ENCODE measurements at places on chromosomes 13 and 19.

GRCh38 chr13:67117010-67117550, 113.1 kb downstream of the PCDH9 start:
- no peak for DNase-seq

DNA sequence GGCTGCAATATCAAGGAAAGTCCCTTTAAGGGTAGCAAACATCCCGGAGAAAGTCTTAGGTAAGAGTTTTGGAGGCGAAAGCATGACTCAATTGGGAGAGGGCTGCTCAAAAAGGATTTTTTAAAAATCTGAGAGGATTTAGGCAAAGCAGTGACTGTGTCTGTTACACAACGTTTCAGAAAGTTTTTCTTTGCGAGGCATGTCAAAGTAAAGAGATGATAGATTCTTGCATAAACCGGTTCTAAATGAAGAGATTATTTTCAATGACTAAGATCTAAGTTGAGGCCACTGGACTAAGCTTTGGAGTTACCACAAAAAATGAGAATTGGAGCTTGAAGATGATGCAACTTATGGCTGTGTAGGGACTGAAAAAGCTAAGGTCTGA, 43.7 kb upstream of the ENOX1 start:
- DNase-seq, result no peak

DNA sequence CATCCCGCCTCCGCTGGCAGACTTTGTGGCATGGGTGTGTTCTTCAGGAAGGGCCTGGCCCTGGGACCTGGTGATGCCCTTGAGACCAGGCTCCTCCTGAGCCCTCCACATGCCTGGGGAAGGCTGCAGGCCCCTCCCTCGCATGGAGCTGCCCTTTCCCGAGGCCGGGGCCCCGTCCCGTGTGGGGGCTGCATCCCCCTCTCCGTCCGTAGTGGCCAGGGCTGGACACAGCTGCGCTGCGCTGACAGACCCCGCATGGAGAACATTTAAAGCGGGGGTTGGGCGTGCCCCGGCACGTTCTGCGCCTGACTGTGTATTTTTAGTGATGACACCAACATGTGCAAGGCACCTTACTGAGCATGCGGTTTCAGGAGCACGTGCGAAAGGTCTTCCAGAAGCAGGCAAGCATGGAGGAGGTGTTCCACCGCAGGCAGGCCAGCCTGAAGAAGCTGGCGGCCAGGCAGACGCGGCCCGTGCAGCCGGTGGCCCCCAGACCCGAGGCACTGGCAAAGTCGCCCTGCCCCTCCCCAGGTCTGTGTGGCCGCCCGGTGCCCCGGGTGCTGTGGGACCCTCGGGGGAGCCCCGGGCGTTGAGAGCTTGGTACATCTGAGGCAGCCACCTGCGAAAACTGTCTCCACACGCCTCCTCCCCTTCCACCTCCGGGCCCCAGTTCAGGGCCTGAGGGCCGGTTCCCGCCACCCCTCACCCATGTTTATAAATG, 28.8 kb upstream of the F7 start:
- no peak for DNase-seq

- no peak for DNase-seq
These were observed 83.5 kb downstream of the SACS start for GRCh38 chr13:23350009-23350408.

DNA sequence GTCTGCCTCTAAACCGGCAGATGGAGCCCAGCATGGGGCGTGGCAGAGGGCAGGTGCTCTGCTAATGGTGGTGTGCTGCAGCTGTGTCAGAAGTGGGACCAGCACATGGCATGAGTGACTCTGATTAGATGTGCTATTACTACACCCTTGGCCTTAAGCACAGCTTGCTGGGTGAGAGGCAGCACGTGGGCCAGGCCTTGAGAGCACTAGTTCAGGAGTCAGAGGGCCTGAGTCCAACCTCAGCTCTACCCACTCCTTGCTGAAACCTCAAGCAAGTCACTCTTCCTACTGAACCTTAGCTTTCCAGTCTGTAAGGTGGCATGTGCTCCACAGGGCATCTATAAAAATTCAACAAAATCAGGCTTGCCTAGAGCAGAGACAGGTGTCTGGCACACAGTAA, 22.7 kb downstream of the AKT2 start:
- DNase-seq, result no peak

DNA sequence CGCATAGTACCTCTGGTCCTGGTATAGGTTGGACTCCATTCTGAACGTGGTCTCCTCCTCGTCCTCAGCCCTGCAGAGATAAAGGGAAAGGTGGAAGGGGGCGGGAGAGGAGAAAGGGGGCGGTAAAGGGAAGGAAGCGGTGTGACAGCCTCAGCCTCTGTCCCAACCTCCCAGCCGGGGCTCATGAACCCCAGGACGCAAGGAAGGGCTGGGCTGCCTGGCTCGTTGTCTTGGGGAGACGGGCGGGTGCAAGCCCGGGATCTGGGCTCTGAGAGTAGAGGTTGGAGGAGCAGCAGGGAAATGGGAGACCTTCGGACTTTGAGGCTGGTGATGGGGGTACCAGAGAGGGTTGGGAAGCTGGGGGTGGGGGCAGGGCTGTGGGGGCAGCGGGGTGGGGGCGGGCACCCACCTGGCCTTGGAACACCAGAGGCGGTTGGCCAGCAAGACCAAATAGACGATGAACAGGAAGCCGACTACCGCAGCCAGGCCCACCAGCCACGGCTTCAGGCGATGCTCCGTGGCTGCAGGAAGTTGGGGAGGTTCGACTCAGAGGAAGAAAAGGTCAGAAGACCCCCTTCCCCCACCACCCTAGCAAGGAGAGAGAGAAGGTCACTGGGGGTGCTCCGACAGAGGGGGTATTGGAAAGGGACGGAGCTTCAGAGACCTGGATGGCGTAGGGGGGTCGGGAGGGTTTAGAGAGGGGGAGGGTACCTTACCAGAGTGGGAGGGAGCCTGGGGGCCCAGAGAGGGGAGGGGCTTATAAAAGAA, 1.7 kb downstream of the SMIM24 start:
- DNase-seq, result no peak

- DNase-seq, result no peak
These were observed 77.4 kb downstream of the CYSLTR2 start for GRCh38 chr13:48731001-48731658.

- no peak for DNase-seq
These were observed 47.3 kb downstream of the BRCA2 start for GRCh38 chr13:32362574-32362973.

DNA sequence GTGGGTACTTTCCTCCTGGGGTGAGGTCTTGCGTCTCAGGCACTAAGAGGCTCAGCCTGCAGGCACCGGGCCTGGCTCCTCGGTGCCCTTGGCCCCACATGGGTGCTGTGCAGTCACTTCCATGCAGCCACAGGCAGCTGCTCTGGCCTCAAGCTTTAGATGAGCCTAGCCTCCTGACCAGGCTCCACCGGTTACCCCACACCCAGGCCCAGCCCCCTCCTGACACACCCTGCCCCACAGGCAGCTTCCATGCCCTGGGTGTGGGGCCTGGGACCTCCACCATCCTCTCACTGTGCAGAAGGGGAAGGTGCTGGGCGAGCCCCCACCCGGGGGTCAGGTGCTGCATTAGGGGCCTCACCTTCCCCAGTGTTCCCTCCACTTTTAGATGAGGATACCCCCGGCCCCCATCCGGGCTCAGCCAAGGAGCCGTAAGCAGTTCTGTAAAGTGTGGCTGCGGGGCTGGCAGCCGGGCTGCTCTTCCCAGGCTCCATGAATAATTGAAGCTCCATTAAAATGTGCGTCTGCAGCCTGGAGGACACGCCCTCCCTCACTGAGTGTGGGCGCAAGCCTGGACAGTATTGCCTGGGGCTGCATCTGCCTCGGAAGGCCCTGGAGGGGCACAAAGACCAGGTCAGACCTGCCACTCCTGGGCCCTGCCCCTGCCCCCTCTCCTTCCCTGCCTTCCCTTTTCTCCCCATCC, 72.5 kb upstream of the KCTD15 start:
- no peak for DNase-seq

- no peak for DNase-seq
These were observed 2.8 kb downstream of the ZNF536 start for GRCh38 chr19:30374865-30375552.

- no peak for DNase-seq
These were observed 1.0 kb upstream of the HAMP start for GRCh38 chr19:35281303-35281702.

DNA sequence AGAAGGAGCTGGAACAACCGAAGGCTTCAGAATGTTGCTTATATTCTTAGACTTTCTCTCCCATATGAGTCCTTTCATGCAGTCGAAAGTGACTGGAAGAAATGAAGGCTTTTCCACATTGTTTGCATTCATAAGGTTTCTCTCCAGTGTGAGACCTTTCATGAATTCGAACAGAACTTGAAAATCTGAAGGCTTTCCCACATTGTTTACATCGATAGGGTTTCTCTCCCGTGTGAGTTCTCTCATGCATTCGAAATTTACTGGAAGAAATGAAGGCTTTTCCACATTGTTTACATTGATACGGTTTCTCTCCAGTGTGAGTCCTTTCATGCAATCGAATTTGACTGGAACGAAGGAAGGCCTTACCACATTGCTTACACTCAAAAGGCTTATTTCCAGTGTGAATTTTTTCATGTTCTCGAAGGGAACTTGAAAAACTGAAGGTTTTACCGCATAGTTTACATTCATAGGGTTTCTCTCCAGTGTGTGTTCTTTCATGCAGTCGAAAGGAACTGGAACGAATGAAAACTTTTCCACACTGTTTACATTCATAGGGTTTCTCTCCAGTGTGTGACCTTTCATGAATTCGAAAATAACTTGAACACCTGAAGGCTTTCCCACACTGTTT, 21.5 kb downstream of the ZNF14 start:
- DNase-seq, result no peak

GRCh38 chr19:2039089-2039958, 11.7 kb downstream of the MKNK2 start:
- no peak for DNase-seq

DNA sequence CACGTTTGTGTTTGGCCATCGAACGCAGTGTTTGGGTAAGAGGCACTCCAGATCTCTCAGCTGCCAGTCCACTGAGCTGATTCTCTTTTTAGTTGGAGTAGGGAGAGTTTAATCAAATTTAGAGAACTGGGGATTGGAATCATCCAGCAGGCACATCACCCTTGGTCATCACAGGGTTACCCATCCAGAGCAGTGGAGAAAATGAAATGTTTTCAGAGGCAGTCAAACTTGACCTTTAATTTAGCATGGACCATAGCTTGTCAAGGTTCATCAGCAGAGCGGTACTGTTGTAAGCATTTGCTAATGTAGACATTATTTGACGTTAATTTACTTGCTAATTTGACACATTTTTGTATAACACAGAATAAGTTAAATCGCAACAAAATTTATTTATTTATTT, 18.4 kb upstream of the FRY start:
- DNase-seq, result no peak

DNA sequence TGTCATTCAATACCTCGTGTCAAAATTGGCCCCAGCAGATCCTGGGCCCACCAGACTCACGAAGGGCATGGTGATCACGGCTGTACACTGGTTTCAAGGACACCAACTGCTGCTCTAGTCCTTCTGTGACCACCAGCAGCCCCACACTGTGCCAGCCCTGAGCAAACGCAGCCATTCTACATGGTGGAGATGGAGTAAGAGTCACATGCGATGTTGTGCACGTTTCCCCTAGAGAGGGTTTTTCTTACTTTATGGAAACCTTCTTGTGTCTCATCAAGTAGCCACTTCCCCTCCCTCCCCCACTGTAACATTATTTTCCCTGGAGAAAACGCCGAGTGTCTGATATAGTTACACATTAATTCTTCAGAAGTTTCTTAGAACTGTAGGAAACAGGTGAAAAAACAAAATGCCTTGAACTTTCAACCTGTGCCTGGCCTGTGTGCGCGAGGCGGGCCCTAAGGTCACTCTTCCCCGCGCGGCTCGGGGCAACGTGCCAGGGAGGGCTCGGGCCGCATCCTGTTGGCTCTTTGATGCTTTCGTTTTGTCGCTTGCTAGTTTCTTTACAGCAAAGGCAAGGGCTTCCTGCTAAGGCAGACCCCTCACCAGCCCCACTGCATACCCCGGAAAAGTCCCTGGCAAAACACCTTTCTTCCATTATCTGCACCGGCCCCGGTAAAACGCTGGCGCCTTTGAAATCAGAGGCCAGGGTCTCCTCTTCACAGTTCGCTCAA, 44.6 kb downstream of the GGACT start:
- no peak for DNase-seq

DNA sequence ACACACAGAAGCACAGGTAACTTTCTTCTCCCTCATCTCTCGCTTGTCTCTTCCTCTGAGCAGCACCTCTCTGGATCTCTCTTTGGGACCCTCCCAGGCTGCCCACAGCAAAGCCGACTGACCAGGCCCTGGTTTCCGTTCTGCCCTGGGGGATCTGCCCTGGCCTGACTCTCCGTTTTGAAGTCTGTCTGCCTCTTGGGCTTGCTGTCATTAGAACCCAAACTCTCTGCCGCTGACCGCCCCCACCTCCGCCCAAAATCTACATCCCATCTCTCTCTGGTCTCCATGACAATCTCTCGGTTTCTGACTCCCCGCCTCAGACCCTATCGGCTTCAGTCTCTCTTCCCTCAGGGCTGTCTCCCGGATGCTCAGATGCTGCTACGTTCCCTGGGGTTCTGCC, 6.9 kb downstream of the KCNC3 start:
- DNase-seq, result no peak

GRCh38 chr13:60454425-60454824, 57.4 kb downstream of the TDRD3 start:
- no peak for DNase-seq

GRCh38 chr13:46527237-46527636, 25.7 kb upstream of the LRCH1 start:
- DNase-seq, result no peak

DNA sequence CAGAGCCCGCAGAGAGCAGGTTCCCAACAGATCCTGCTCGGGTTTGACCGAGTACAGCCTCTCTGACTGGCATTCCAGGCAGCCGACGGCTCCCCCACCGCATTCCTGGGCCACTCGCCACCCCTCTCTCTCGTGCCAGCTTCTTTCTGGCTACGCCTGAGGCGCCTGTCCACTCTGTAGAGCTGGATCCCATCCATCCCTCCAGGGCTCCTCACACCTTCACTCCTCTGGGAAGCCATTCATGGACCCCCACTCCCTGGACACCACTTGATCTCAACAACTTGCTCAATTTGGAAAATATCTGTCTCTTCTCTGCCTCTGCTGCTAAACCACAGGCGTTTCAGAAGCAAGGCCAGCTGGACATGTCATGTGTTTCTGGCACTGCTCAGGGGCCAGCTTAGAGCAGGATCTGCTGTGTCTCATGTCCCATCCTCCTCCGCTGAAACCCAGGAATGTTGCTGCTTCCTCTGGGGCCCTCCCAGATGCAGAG, 30.6 kb upstream of the ATP1A3 start:
- DNase-seq, result no peak

GRCh38 chr13:29125191-29125933, 305.2 kb downstream of the MTUS2 start:
- no peak for DNase-seq

- DNase-seq, result no peak
These were observed 33.1 kb downstream of the MYO16 start for GRCh38 chr13:108662528-108662927.

DNA sequence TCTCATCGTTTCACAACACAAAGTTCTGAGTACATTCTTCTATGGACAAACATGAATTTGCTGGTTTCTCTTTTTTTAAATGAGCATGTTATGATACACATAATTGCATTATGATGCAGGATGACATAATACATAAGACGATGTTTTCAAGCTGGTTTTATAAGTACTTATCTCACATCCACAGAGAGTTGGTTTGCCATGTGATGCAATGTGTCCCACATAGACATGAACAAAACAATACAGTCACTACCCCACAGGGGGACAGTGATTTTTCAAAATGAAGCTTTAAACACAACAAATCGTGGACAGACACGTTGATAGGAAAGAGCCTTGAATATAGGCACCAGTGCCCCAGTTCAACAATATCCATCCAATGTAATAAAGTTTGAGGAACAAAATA, 447.1 kb downstream of the KLF12 start:
- no peak for DNase-seq
